ENCODE measurements at places on chromosomes 4 and X.

- DNase-seq = no peak
These were observed 1560.4 kb upstream of the TENM3 start for GRCh38 chr4:180682776-180683175.

GRCh38 chrX:77431227-77431626 is 16.0 kb upstream of the FGF16 start:
- DNase-seq = no peak

GRCh38 chr4:3111461-3111860 is 37.0 kb downstream of the HTT start:
- no peak for DNase-seq

DNA sequence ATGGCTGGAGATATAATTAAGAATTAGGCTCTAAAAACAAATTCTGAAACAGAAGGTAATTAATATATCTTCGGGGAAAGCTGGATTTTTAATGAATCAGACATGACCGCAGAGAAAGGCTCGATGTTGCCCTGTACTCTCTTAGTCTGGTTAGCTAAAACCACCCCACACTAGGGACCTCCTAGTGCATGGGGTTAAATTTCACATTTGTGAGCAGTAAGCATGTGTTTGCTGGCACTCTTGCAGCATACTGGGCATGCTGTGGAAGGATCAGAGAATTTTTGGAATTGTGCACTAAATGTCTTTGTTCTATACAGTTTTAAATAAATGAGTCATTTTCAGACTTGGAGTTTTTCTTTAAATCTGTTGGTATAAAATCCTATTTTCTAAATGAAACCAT is 475.6 kb upstream of the FTHL17 start:
- DNase-seq = no peak

DNA sequence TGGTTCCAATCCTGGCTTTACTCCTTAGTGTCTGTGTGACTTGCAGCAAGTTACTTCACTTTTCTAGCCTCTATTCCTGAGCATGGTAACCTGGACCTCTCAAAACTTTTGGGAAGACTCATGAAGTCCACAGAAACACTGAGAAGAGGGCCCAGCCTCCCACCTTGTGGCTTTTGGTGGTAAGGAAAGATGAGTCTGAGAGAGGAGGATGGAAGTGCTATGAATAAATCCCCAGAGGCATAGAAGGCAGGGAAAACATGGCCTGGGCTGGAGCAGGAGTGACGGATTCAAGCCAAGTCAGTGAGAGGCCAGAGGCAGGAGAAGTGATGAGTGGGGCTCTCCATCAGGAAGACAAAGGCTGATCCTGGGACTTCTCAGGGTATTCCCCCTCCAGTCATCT is 10.9 kb upstream of the MAGEA4 start:
- DNase-seq = no peak

GRCh38 chr4:37383579-37384229 is 139.2 kb downstream of the NWD2 start:
- DNase-seq = no peak

GRCh38 chrX:80667967-80668366 is 141.7 kb downstream of the BRWD3 start:
- no peak for DNase-seq

GRCh38 chr4:47490550-47490949 is 5.5 kb downstream of the ATP10D start:
- no peak for DNase-seq

DNA sequence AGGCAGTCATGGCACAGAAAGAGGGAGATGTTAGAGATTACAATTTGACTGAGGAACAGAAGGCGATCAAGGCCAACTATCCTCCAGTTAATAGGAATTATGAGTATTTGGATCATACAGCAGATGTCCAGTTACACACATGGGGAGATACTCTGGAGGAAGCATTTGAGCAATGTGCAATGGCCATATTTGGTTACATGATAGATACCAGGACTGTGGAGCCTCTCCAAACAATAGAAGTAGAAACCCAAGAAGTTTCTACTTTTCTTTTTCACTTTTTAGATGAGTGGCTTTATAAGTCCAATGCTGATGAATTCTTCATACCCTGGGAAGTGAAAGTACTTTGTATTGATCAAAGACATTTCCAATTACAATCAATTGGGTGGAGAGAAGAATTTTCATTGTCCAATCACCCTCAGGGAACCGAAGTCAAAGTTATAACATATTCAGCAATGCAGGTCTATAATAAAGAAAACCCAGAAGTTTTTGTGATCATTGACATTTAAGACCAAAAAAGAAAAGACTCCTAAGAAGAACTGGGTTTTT is 139.1 kb downstream of the MAB21L2 start:
- no peak for DNase-seq

DNA sequence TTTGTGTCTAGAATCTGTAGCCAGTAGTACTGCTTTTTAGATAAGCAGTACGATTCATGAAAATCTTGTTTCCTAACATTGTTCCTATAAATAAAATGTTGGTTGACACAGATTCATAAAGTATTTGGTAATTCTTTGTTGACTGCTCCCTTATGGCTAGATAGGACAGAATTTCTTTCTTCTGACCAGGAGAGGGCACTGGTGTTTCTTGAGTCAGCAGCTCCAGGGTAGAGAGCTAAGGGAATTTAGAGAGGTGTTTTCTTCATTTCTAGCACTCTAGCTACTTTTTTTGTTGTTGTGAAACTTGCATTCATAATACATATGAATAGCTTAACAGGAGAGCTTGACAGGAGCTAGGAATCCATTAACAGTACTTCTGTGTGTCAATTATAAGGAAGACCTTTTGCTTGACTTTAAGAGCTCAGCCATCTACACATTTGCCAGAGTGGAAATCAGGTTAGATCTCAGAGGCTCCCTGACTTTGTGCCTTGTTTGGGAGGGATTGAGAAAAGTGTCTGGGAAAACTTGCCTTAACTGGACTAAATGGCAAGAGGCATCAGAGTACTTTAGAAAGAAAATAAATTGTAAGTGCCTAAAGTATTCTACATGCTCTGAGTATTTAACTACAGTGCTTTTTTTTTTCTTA is 756.1 kb downstream of the SH3BGRL start:
- no peak for DNase-seq

GRCh38 chr4:172517391-172517790 is 651.2 kb upstream of the GALNT7 start:
- no peak for DNase-seq

DNA sequence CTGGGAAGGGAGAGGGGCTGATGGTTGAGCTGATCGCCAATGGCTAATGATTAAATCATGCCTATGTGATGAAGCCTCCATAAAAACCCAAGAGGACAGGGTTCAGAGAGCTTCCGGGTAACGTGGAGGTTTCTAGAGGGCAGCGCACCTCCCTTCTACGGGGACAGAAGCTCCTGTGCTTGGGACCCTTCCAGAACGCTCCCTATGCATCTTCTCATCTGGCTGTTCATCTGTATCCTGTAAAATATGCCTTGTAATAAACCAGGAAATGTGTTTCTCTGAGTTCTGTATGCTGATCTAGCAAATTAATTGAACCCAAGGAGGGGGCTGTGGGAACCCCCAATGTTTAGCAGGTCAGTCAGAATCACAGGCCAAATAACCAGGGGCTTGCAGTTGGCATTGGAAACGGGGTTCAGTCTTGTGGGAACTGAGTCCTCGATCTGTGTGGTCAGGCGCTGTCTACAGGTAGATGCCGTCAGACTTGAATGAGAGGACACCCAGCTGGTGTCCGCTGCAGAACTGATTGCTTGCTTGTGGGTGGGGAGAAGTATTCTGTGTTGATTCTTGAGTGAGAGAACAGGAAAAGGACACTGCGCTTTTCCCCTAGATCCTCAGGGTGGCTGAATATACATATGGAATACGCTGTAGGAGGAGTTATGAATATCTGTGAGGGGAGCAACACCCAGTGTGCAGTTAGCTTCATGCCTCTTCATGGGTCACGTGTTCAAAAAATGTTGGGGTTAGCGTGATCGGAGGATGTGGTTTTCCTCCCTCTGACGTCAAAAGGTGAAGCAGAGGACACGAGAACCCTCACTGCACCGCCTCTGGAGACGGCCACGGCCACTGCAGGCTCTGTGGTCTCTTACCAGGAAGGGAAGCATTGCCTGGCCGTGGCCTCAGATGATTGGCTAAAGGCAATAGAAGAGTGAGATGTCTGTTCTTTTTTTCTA is 29.2 kb downstream of the HTT-AS start:
- no peak for DNase-seq

GRCh38 chr4:55346851-55347255 is 811 bp downstream of the SRD5A3 start:
- no peak for DNase-seq

DNA sequence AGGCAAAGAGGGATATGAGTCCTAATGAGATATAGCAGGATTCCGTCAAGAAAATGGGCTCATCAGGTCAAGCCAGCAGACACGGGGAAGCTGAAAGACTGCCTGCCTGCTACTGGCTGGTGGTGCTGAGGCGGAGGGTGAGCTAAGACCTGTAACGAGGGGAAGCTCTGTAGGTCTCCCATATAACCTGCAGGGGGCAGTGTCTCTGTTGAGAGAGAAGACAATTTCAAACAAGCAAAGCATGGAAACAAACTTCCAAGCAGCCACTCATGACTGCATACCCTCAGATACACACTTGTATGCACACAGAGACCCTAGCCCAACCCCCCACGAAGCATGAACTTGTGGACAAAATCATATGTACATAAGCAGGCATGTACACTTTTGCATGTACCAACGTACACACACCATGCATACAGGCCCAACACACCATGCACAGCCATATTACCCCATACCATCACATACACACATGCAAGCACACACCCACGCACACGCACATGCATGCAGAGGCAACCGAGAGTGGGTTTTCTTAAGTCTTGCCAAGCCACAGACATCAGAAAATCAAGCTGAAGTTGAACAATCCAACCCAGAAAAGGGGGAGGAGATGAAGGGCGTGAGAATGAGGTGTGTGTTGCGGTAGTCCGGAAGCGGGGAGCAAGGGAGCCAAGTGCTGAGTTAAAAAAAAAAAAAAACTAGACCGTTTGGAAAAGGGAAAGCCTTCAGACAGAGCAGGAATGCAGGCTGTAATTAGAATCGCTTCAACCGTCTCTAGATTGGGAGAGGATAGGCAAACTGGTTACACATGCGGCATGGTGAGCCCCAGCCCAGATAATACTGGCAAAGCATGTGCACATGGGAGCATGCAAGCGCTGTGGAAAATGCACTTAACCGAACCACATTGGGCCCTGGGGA is 71.0 kb downstream of the PJA1 start:
- DNase-seq = no peak

DNA sequence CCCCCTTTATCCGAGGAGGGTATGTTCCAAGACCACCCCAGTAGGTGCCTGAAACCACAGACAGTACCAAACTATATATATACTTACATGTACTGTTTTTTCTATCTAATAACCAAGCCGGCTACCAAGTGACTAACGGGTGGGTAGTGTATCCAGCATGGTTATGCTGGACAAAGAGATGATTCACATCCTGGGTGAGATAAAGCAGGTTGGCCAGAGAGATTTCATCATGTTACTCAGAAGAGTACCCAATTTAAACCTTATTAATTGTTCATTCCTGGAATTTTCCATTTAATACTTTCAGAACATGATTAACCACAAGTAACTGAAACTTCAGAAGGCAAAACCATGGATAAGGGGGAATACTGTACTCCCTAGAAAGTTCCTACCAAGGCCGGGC is 46.5 kb downstream of the RFC1 start:
- no peak for DNase-seq

GRCh38 chr4:177759729-177760128 is 317.5 kb upstream of the AGA start:
- DNase-seq = no peak

GRCh38 chr4:121192480-121192879 is 28.4 kb upstream of the TNIP3 start:
- peak; percentile 32 for DNase-seq

- DNase-seq = no peak
These were observed 73.9 kb downstream of the CASP3 start for GRCh38 chr4:184575306-184575705.

DNA sequence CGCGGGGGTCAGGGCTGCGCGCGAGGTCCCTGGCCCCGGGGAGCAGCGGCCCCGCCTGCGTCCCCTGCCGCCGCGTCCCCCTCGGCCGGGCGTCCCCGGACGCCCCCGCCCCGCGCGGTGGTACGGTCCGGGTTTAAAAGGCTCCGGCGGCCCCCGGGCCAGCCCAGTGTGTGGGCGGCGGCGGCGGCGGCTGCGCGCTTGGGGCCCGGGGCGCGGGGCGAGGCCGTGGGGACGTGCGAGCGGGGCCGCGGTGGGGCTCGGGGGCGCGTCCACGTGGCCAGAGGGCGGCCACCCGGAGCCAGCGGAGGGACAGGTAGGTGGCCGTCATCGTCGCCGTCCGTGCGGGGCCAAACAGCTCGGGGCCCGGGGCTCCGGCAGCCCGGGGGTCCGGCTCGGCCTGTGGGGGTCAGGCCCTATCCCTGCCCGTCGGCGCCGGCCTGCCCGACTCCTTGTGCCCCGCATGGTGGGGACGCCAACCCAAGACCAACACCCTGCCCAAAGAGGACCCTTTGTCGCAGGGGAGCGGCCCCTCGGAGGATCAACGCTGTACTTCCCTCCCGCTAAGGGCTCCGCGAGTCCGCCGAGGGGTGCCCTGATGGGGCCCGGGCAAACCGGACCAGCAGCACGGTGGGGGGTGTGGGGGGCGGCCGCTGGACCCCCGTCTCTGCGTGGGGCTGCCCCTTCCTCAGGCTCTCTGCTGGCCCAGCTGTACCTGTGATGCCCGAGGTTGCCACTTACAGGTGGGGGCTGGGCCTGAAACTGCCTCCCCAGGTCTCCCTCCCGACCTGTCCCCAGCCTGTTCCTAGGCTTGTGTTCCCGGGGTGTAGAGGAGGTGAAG is at the start of gene PLXNA3:
TSS of gene PLXNA3 (plus strand) at position 166 of the 838 bp plus-strand sequence. CDS start 1,903 bp downstream, outside the sequence.
- DNase-seq = no peak

DNA sequence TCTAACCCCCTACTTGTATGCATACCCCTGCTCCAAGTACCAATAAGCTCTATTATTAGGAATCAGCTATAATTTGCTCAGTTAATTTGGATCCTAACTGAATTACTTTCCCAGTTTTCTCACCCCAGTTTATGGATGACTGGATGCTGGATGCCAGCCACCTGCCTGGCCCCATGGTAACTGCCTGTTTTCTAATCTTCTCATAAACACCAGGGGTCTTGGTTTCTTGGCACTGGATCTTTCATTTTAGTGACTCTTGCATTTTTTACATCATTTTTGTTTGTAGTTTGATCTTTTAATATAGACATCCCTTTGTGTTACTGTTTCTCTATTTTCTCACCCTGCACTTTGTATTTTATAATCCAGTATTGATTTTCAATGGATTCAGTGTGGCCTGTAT is 246.8 kb downstream of the ADGRL3 start:
- no peak for DNase-seq

GRCh38 chr4:6752486-6752829 is 30.1 kb upstream of the KIAA0232 start:
- DNase-seq = no peak

DNA sequence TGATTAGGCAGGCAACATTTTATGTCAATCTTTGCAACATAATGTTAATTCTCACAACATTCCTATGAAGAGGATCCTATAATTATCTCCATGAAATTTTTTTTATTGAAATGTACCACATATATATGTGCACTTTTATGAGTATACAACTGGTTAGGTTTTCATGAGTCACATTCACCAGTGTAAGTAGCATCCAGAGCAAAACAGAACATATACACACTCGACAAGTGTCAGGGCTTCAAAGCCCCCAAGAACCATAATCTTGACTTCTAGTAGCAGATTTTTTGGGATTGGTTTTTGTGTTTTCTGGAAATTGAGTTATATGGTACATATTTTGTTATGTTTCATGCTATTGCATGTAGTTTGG is 62.4 kb downstream of the ARHGAP10 start:
- no peak for DNase-seq

Measured in SHP77 treated with DMSO at 0.1 percent for 48 hours (cell line).